ENCODE measurements at places on chromosomes 11 and 22. TPM values are rescaled to one million over a fixed set of nuclear protein-coding genes. Genes with fewer than 3 reads are reported as not detected.
A peak's percentile ranks its signal among the peaks of the same experiment; 100 is the strongest.

Gene ASPHD2
- 1.6 TPM for total RNA-seq

GRCh38 chr11:62450543-62451240, 31.9 kb downstream of the SCGB1A1 start:
- H3K4me1 ChIP-seq, result peaks cover 7% of the 10 kb centered on the region
- no peak for DNase-seq
- H3K27me3 ChIP-seq, result no peaks in the 10 kb centered on the region

Gene FDX1
- total RNA-seq, result 14.0 TPM

DNA sequence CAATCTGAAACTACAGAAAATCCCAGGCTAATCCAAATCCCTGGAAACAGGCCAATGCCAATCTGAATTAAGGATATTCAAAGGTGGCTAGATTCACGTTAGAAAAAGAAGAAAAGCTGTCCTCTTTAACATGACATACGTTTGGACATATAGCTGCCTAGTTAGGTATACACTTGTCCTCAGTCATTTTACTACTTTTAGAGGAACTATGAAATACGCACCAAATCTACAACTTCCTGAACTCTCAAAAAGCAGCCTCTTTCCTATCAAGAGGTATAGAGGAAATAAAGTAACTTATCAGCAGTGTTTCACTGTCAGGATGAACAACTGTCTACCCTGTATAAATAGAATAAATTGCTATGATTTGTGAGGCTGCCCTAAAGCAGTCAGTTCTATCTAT, 24.0 kb downstream of the KMT5B start:
- no peak overlapping the region for H3K4me3 ChIP-seq
- no peak for DNase-seq
- peaks cover 26% of the 10 kb centered on the region for H3K4me1 ChIP-seq

DNA sequence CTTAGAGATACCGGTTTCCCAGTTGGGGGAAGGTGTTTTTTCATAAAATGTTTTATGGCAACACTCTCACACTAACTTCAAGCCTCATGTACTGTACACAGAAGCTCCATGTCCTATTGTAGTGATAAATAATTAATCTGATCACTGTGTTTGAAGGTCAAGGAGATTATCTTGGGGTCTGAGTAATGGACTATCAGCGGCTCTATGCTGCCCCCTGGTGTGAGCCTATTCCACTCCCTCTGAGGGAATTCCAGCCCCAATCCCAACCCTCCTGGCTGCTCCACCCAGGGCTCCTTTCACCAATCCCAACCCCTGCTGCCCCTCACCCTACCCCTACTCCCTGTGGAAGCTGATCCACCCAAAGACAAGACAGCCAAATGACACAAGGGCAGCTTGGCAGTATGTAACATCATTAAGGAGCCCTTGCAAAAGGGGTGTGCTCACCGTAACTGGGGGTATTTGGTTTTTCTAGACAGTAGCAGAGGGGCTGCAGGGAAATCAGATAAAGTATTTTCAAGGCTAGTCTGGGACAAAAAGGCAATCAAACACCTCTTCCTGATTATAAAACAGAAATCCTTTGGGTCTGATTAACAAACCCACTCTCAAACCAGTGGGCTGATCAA, 22.3 kb downstream of the HPS4 start:
- H3K4me3 ChIP-seq, result no peak overlapping the region
- peak; percentile 56 for DNase-seq
- H3K36me3 ChIP-seq, result peaks cover 33% of the 10 kb centered on the region
- no peak overlapping the region for H3K27ac ChIP-seq

DNA sequence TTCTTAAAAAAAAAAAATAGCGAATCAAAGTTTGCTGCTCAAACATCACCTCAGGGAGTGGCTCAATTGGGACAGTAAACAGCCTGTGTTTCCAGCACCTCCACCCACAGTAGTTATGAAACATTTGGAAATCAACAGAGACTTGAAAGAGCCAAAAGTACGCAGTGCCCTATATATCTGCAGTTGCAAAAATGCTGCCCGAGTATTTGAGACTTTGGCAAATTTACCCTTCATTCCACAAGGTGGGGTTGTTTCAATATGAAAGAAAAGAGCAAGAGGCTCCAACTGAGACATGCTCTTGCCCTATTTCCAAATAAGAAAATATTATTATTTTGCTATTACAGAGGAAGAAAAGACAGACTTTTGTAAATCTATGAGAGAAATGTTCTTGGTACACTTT, 851.1 kb upstream of the RAG2 start:
- H3K27ac ChIP-seq, result no peak overlapping the region
- no peak for DNase-seq
- no peaks in the 10 kb centered on the region for H3K27me3 ChIP-seq
- H3K36me3 ChIP-seq, result no peaks in the 10 kb centered on the region

Gene ZNRF3
- total RNA-seq, result 7.8 TPM

- H3K36me3 ChIP-seq, result no peaks in the 10 kb centered on the region
- no peaks in the 10 kb centered on the region for H3K27me3 ChIP-seq
- no peak overlapping the region for H3K27ac ChIP-seq
- H3K4me3 ChIP-seq, result no peak overlapping the region
- no peaks in the 10 kb centered on the region for H3K4me1 ChIP-seq
Measured at GRCh38 chr11:23729088-23729487, 767.8 kb upstream of the LUZP2 start.

Gene ACTN3
- total RNA-seq, result not detected

- H3K4me3 ChIP-seq, result peak overlapping the region; percentile 99
- H3K27me3 ChIP-seq, result no peaks in the 10 kb centered on the region
- peaks cover 16% of the 10 kb centered on the region for H3K36me3 ChIP-seq
- DNase-seq, result no peak
Measured at GRCh38 chr22:39518996-39519680, 1.2 kb upstream of the ATF4 start.

GRCh38 chr11:61586792-61587430, 6.0 kb upstream of the SYT7 start:
- no peak for DNase-seq
- no peak overlapping the region for H3K27ac ChIP-seq
- peaks cover 29% of the 10 kb centered on the region for H3K4me1 ChIP-seq
- no peaks in the 10 kb centered on the region for H3K36me3 ChIP-seq

DNA sequence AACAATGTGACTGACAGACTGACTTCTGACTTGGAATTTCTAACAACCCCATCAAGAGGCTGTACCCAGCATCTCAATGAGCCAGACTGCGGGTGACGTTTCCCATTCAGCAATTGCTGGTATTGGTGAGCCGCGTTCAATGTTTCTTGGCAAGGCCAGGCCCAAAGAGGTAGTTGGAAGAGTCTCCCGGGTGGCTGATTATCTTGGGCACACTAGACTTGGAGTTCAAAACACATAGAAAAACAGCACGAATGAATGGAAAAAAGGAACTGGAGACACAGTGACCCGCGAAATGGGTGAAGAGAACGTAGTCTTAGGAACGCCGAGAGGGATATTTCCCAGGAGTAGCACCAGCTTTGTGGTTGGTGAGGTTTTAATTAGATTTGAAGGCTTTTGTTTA, 115.7 kb downstream of the RPS6KA4 start:
- H3K27me3 ChIP-seq, result no peaks in the 10 kb centered on the region
- no peak for DNase-seq

GRCh38 chr11:16171882-16172281, 184.5 kb downstream of the SOX6 start:
- H3K27ac ChIP-seq, result no peak overlapping the region
- H3K27me3 ChIP-seq, result no peaks in the 10 kb centered on the region
- H3K36me3 ChIP-seq, result no peaks in the 10 kb centered on the region

Measured in body of pancreas (tissue), 4 donors.